ENCODE measurements at places on chromosomes 3 and 15.

GRCh38 chr3:98530676-98531075 is 1.1 kb upstream of the GPR15 start:
- DNase-seq, result no peak

DNA sequence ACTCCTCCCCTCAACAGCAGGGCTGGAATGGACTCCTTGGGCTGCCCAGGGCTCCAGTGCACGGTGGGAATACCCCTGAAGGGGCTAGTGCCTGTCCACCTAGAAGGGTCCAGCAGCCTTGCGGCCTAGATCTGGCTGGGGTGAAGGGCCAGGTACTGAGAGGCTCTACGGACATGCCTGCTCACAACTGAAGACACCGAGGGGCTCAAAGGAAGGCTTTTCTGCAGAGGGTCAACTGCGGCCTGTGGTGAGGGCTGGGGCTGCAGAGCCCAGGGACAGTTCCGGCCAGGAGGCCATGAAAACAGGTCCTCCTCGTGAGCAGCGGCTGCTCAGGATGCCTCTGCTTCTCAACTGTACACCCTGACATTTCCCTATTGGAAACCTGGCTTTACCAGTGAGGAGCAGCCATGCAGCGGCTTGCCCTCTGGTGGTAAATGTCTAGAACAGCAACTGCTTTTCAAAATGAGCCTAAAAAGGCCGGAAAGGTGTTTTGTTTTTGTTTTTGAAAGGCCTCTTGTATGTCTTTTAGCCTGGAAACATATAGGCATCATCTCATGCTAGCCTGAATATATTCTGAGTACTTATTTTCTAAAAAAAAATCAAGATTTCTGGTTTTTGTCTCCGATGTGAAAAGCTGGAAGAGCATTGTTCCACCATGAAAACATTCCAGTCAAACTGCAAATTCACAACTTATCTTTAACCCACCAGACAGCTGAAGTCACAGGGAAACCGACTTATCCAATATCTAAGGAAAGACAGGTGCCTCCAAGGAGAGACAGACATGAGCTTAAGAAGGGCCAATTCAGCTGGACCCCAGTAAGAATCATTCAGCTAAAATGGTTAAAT is 163.4 kb downstream of the KLF13 start:
- peak; percentile 55 for DNase-seq

GRCh38 chr15:42628761-42629160 is 53.4 kb downstream of the STARD9 start:
- no peak for DNase-seq

DNA sequence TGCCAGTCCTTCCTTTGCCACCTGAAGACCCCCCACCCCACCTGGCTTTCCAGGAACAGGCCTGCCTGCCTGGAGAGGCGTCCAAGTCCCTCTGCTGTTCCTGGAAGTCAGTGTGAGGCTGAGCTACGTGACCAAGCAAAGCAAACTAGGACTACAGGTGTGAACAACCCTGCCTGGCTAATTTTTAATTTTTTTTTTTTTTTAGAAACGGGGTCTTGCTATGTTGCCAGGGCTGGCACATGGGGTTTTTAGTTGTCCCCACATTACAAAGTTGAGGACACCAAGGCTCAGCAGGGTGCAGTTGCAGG is 17.4 kb downstream of the HEMK1 start:
- DNase-seq, result no peak

DNA sequence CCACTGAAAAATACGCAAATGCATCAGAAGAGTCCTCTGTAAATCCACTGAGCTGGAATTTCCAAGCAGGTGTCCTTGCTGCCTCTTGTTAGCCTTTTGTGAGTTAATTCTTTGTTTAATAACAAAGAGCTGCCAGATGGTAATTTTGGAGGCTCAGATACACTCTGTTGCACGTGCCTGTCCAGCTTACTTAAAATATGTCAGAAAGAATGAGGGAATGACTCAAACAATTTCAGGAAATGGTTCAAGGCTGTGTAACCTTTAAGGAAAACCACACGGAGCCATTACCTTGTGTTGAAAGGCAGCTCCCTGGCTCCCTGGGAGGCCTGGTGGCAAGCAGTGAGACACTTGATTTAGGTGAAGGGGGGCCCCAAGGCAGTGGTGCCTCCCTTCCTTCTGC is 302.2 kb upstream of the CTDSPL start:
- peak; percentile 40 for DNase-seq

- DNase-seq, result no peak
Measured at GRCh38 chr3:120421926-120422325, 28.9 kb downstream of the FSTL1 start.

DNA sequence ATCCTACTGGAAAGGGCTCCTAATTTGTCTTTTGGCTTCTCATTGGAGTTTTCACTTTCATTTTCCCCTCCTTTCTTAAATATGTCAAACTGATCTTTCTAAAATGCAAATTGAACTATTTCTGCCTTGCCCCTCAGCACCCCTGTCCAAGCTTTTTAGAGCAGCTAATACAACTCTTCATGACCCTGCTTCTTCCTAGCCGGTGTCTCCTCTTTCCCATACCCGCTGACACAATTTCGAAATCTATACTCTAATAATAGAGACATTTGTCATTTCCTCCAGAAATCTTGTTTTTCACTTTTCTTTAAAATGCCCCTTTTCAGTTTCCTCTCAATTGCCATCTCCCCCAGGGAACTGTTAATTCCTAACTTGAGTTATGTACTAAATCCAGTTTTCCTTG is 2.9 kb upstream of the EPHA3 start:
- no peak for DNase-seq

DNA sequence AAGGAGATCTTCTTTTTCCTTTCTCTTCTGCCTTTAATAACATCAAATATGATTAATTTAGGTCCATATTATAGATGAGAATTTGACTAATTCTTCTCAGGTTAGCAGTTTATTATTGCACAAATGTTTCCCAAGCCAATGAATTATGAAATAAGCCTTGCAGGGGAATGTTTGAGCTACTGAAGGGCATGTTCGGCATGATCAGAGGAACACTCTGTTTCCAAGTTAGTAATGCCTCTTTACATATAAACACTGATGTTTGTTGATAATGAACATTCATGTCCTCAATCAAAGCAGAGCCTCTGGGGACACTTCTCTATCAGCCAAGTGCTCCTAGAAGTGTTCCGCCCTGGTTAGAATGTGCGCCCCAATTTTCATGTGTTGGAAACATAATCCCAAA is 10.0 kb upstream of the CYP1A1 start:
- DNase-seq, result no peak

DNA sequence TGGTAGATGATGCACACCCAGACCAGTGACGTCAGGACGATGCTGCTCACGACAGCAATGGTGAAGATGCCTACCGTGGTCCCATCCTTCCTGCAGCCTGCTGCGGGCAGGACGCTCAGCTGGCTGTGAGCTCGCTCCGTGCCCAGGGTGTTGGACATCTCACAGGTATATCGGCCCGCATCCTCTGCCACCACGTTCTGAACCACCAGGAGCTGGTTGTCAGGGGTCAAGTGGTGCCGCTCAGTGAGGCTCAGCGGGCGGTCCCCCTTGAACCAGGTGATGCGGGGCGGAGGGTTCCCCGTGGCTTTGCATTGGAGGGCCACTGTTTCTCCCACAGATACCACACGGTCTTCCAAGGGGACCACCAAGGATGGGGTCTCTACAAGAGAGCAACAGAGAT is 117.8 kb downstream of the LRIG1 start:
- no peak for DNase-seq

- DNase-seq, result no peak
Measured at GRCh38 chr3:143060906-143061305, 58.7 kb upstream of the CHST2 start.

GRCh38 chr3:54837964-54838363 is 89.9 kb downstream of the LRTM1 start:
- DNase-seq, result peak; percentile 1

- DNase-seq, result no peak
Measured at GRCh38 chr3:65666448-65667091, 372.1 kb downstream of the MAGI1 start.

- peak; percentile 95 for DNase-seq
Measured at GRCh38 chr3:11642431-11643191, 1.1 kb downstream of the VGLL4 start.

DNA sequence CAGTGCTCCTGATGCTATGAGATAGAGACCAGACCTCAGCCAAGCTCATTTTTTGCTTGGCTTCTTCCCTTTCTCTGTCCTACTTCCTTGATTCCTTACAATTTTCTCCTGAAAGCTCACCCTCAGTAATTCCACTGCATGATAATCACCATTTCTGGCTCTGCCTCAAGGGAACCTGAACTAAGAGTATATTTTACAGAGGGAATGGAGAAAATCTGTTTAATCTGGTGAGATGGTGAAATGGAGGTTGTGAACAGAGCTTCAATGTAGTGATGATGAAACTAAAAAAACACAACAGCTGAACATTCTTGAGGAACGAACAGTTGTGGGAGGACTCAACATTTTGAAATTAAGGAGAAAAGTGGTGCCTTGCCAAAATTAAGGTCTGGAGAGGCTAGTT is 16.3 kb downstream of the HHLA2 start:
- DNase-seq, result no peak

DNA sequence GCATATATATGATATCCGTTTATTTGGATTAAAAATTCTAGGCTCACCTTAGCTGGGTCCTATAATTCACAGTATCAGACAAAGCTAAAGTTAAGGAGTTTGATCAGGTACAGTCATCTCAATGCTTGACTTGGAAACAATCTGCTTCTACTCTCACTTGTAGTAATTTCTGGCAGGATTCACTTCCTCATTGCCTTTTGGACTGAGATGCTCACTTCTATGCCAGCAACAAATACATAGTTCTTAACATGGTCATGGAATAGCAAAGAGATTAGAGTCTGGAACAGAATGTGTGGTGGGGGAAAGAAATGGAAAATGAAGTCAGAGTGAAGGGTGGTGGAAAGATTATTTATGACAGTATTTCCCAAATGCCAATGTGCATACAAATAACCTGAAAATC is 693.6 kb downstream of the CADM2 start:
- DNase-seq, result no peak

DNA sequence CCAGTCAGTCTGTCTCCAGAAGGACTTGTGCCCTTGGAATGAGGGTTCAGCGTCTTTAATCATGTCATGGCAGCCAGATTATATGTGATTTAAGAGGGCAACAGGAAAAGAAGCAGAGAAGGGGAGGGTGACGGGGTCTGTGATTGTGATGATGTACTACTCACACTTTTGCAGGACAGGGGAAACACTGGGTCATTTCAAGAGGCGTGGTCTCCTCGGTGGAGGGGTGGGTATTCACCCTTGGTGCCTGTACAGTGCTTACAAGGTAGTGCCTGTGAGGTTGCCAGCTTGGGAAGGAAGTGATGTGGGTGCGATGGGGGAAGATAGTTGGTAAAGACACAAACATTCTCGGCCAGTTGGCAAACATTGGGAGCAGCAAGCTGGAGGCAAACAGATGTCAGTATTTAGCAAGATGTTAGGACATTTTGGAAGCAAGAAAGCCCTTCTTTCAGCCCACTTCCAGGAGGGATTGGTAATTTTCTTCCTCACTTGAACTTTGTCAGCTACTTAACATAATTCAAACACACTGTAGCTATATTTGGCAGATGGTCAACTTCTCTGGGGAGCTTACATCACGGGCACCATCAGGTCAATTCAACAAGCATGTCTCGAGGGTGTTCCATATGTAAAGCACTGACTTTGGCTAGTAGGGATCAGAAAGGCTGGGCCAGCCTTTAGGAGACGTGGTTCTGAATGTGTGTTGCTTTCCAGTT is 71.4 kb upstream of the ROPN1 start:
- no peak for DNase-seq

DNA sequence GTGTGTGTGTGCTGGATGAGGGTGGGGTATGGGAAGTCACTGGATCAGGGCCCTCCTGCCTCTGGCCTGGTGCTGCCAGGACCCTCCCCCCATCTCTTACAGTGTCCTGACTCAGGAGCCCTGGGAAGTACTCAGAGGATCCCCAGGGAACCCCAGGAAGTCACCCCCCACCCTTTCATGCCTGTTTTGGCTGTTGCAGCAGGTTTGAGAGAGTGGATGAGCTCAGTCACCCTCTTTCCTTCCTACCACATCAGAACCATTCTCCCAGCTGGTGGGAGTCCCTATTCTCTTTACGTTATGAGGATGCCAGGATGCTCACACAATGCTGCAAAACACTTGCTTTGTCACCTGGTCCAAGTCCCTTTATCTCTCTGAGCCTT is 59.0 kb downstream of the BDH1 start:
- no peak for DNase-seq

DNA sequence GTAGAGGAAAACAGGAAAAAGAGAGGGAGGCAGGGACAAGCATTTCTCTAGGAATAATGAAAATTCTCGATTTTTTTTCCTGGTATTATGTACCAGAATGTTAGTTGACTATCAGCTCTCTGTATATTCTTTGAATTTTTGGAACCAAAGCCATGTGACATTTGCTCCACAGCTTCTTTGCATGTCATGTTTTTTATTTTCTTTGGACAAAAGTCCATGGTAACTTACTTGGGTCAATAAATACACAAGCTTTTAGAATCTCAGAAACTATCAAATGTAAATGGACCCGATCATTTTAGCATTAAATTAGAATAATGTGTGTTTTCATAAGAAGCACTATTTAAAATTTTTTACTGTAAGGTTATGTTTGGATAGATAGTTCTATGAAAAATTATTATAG is 320.5 kb downstream of the ZIC1 start:
- no peak for DNase-seq

DNA sequence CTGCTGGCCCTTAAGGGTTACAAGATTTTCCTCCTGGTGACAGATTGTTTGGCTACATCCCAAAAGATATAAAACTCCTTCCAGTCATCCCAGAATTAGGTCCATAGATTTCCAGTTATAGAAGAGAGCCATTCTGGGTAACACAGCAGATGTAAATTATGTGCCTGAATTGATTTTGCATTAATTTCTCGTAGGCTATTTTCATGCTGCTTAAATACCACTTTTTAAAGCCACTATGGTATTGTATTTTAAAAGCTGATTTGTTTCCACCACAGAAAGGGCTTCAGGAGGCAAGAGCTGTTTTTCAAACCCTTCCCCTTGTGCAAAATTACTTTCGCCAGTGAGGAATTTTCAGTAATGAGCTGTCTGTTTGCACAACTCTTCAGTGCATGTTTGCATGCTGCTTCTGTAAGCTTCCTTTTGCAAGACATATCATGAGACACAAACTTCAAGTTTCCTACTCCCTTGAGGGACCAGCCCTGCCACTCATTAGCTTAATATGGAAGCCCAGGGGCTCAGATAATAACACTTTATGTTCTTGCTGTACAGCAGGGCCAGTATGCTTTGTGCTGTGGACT is 105.4 kb upstream of the TNIK start:
- DNase-seq, result no peak

- DNase-seq, result no peak
Measured at GRCh38 chr3:115537669-115538068, 85.6 kb upstream of the GAP43 start.

DNA sequence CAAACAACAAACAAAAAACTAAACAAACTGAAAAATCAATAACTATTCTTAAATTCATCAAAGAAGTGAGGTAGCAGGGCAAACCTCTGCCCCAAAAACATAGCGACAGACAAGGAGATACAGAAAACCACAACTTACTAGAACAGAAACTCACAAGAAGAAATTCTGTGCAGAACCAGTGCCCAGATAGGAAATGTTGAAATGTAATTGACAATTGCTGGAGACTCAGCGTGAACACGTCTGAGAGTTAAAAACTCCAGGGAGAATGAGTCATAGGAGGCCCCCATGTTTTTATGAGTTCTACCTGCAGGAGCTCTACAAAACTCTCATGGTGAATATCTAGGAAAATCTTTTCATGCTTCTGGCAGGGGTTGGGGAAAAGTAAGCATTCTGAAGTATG is 95.5 kb upstream of the SETMAR start:
- no peak for DNase-seq
